MM.1S (cell line): ENCODE measurements at places on chromosomes 3 and 15.

DNA sequence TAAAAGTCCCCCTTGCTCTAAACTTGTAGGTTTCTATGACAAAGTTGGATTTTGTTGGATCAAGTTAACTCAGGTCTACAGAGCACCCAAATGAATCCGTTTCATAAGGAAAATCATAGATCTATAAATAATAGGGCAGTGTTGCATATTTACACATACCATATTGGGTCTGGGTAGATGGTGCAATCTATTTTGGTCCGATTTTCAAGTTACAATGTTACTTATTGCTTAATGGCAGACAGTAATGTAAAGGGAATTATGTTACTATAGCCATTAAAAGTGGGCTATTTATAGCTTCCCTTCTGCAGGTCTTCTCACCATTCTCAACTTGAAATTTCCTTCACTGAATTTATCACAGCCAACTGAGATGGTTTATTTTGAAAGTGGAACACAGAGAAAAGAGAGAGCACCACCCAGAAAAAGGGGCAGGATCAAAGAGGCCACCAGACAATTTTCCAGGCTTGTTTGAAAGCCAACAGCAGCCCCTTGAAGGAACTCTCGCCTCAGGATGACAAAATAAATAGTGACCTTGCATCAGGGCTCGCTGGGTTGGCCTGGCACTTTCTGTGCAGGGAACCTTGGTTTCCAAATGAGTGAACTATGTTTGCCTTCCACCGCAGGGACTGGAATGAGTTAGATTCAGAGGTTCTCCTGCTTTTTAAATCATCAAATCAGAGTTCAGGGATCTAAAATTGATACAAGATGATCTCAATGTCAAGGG, 260.2 kb upstream of the HES1 start:
- DNase-seq: no peak

GRCh38 chr15:63672775-63673174, 75.6 kb downstream of the FBXL22 start:
- no peak for DNase-seq

DNA sequence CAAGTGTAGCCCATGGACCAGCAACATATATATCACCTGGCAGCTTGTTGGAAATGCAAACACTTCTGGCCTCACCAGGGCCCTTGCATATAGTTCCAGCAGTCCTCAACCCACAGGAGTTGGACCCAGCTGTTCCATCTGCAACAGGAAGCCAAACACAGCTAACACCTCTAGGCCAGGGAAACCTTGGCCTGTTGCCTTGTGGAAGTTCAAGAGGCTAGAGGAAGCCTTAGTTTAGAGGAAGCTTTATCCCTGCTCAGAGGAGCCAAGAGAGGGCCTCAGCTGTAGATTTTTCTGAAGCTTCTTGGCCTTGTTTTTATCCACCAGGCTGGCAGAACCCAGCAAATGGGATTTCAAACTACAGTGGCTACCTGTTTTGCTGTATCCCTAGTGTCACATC, 11.4 kb downstream of the FHIT start:
- no peak for DNase-seq

DNA sequence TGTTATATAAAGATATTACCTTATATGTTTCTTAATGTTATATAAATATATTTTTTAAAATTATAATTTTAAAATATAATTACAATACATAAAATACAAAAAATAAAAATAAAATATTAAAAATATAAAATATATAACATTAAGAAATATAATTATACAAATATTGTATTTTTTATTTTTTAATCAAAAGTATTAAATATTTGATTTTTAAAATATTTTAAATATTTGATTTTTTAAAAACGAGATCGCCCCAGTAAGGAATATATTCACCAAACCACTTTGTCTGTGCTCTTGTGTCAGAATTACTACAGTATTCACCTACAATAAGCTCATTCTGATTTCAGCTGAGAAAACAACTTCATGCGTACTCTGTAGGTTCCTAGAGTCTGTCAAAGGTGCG, 89.1 kb downstream of the ETFA start:
- DNase-seq: no peak

GRCh38 chr3:140917772-140918171, 23.9 kb upstream of the SLC25A36 start:
- DNase-seq: no peak

DNA sequence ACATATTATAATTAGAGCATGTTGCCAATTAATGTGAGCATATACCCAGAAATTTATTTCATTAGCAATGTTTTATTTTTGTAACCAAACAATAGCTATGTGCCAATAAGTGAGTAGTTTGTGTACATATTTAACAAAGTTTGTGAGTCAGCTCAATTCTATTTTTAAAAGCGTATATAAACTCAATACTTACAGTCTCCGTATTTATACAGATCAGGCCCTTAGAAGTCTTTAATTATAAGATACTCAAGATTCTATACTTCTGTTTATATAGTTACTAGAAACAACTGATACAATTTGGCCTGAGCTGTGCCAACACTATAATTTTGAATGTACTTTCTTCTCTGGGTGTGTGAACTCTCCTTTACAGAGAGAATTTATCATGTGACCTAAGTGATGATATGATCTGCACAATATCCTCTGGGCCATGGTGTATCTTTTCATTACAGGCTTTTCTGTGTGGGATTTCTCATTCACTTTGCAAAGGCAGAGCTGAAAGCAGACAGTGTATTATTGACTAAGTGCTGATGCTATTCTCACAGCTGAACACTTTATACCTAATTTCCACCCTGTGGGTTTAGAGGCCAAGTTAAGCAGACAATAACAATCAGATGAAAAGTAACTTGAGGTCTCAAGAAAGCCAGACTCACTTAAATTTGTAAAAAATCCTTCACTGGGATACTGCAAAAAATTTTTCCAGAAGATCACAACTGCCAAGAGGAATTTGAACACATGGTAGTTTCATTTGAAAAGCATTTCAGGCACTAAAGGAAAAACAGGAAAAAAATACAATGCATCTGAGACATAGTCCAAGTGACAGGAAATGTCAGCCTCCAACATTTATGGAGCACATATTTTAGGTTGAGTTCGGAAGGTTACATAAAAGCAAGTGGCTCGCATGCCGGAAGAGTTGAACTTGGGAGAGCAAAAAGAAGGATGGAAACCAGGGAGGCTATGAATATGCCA, 277.9 kb upstream of the SEMA6D start:
- DNase-seq: no peak

DNA sequence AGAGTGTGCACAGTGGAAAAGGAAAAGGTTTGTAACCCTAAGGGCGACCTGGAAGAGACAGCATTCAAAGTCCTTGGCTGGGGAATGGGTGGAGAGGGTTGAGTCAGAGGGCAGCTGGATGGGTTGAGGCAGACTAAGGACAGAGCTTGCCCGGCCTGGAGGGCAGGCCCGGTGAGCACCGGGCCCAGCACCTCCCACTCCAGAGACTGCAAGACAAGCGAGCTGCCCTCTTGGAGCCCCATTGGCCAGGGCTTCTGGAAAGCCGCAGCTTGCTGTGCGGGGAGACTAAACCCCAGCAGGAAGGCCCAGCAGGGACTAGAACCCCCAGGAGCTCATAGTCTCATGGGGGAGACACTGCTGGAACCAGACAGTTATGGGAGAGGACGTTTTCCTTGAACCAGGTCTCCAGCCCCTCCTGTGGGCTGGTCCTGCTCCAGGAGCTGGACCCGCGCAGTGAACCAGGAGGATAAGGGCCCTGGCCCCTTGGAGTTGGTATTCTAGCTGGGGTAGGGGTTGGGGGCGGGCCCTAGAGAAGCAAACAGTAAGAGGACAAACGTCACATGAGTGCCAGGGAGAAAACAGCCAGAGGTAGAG, 59.1 kb downstream of the RGMA start:
- DNase-seq: no peak

DNA sequence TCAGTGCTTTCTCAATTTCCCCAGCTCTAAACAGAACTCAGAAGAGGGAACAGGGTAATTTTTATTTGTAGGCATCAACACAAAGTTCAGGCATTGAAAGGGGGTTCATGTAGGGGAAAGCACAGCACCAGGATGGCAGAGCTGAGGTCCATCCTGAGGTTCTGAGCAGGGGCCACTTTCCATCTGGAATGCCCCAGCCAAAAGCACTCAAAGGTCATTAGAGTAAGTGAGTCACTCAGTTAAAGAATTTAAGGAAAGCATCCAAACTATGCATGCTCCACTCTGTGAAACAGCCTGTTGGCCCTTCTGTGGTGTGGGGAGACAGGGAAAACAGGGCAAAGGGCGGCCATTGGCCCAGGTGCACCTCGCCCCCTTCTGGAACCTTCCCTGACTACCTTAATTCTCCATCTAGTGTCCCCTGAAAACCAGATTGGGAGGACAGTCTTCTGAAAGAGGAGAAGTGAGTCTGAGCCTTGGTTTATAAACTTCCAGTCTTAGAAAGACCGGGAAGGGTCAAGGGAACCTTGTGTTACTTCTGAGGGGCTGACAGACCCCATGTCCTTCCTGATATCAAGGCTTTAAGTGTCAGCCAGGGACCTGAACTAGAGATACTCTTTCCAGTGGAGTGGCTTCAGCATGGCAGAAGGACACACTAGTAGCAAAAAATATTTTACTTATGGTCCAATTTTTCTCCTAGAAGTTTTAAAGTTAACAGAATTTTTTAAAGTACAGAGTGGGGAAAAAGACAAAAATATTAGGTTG, 133.3 kb downstream of the MYLK start:
- no peak for DNase-seq

GRCh38 chr3:114451561-114452018, 157.8 kb downstream of the TIGIT start:
- DNase-seq: no peak

GRCh38 chr3:157502916-157503595, at the start of gene VEPH1:
TSS of gene VEPH1 (minus strand) at chr3:157503416. CDS start at chr3:157495349, 8,067 bp downstream.
- no peak for DNase-seq

DNA sequence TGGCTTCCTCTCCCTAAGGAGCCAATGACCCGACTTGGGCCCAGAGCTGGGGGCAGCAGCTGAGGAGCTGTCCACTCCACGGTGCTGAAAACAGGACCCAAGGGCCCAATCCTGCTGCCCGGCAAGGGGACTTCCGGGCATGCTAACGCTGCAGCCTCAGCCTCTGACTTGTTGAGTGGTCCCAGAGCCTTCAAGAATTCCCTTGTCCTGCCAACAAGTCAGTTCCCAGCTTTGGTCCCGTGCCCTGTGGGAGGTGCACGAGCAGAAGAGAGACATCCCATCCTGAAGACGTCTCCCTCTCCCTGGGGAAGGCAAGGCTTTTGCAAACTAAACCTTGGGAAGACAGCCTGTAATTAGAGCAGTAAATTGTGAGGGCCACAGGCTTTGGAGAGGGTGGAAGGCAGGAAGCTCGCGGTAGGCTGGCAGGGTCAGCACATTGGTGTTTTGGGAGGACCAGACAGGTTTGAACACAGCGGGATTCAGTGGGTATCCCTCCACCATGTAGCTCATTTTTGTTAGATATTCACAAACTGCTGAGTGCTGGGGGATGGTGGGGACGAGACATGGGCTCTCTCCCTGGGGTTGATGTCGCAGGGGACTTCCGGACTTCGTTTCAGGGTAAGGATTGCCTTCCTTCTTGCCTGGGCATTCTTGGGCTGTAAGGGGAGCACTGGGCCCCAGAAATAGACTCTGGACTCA, 29.8 kb upstream of the PRR23E start:
- peak; percentile 9 for DNase-seq

GRCh38 chr3:45704301-45704943, 15.2 kb downstream of the SACM1L start:
- DNase-seq: no peak

- DNase-seq: no peak
Observed at GRCh38 chr3:156488767-156489166, 66.2 kb downstream of the SSR3 start.

- no peak for DNase-seq
Observed at GRCh38 chr3:47646362-47646761, 67.7 kb upstream of the CSPG5 start.
